ENCODE measurements at places on chromosomes 3 and 15. TPM values are rescaled to one million over a fixed set of nuclear protein-coding genes. Genes with fewer than 3 reads are reported as not detected.

DNA sequence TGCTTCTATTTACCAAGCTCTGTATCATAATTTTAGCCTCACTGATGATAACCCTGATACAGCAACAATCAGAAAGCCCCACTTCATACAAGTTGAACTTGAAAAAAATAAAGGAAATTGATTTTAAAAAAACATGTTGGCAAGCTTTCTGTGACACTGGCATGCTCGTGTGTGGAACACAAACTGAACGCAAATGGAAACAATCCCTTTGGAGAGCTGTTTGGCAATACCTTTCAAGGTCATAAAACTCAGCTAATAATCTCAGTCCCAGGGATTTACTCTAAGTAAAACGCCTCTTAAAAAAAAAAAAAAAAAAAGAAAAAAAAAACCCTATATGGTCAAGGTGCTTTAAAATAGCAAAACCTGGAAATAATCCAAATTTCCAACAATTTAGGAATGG is 166.7 kb upstream of the BCL6 start:
- H3K36me3 ChIP-seq, result no peaks in the 10 kb centered on the region
- no peaks in the 10 kb centered on the region for H3K27me3 ChIP-seq
- no peak for DNase-seq
- H3K4me3 ChIP-seq, result no peak overlapping the region
- peaks cover 23% of the 10 kb centered on the region for H3K4me1 ChIP-seq
- H3K27ac ChIP-seq, result no peak overlapping the region

- no peak for DNase-seq
- no peak overlapping the region for H3K4me3 ChIP-seq
- no peaks in the 10 kb centered on the region for H3K36me3 ChIP-seq
- no peak overlapping the region for H3K27ac ChIP-seq
These were observed 29.5 kb downstream of the APBA2 start for GRCh38 chr15:28915041-28915810.

GRCh38 chr15:70289191-70289955 is 191.7 kb upstream of the TLE3 start:
- no peaks in the 10 kb centered on the region for H3K36me3 ChIP-seq
- H3K4me1 ChIP-seq, result peaks cover 4% of the 10 kb centered on the region
- no peak overlapping the region for H3K27ac ChIP-seq
- DNase-seq, result no peak

- H3K27me3 ChIP-seq, result peaks cover 10% of the 10 kb centered on the region
- peak; percentile 57 for DNase-seq
- no peak overlapping the region for H3K27ac ChIP-seq
- H3K4me3 ChIP-seq, result no peak overlapping the region
These were observed 94.5 kb upstream of the ADAMTSL3 start for GRCh38 chr15:83559310-83559966.

GRCh38 chr3:175356899-175357324 is 497.8 kb downstream of the NAALADL2 start:
- H3K4me1 ChIP-seq, result no peaks in the 10 kb centered on the region
- DNase-seq, result no peak
- no peak overlapping the region for H3K27ac ChIP-seq
- H3K27me3 ChIP-seq, result no peaks in the 10 kb centered on the region
- H3K4me3 ChIP-seq, result no peak overlapping the region
- H3K36me3 ChIP-seq, result no peaks in the 10 kb centered on the region

- H3K4me3 ChIP-seq, result no peak overlapping the region
- H3K36me3 ChIP-seq, result no peaks in the 10 kb centered on the region
These were observed 243.0 kb downstream of the CLSTN2 start for GRCh38 chr3:140177943-140178342.

GRCh38 chr3:108181172-108181571 is 41.1 kb downstream of the IFT57 start:
- DNase-seq, result no peak
- H3K4me1 ChIP-seq, result peaks cover 10% of the 10 kb centered on the region
- peaks cover 18% of the 10 kb centered on the region for H3K36me3 ChIP-seq
- no peak overlapping the region for H3K4me3 ChIP-seq
- H3K27ac ChIP-seq, result no peak overlapping the region

- H3K4me1 ChIP-seq, result peaks cover 13% of the 10 kb centered on the region
- no peak for DNase-seq
- H3K36me3 ChIP-seq, result peaks cover 19% of the 10 kb centered on the region
- no peak overlapping the region for H3K27ac ChIP-seq
- no peaks in the 10 kb centered on the region for H3K27me3 ChIP-seq
These were observed 82.0 kb upstream of the XXYLT1 start for GRCh38 chr3:195352895-195353488.

DNA sequence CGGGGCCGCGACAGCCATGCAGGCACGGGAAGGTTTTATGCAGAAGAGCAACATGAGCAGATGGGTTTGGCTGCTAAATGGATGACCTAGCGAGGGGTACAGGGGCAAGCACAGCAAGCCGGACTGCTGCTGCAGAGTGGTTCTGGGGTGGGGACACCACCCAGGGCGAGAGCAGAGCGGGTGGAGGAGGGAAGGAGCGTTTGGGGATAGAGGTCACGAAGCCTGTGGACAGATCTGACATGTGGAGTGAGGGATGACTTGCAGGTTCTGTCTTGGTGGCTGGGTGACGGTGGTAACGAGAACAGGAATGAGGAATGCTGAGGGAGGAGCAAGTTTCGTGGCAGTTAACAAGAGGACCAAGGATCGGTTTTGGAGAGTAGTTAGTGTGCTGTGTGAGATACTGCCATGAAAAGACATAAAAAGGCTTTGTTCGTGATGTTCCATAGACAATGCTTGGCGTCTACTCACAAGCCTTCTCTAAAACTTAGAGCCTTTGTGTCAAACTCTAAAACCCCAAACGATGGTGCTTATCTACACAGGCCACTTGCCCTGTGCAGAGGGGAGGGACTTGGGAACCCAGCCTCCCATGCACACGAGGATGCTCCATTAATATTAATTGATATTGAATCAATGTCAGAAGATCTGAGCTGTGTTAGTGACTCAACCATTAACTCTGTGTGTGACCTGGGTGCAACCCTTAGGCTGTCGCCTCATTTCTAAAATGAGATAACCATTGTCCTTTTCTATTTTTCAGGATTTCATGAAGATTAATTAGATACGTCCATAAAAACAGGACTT is 132.7 kb upstream of the SLC2A2 start:
- no peaks in the 10 kb centered on the region for H3K27me3 ChIP-seq
- no peak overlapping the region for H3K4me3 ChIP-seq
- H3K4me1 ChIP-seq, result peaks cover 3% of the 10 kb centered on the region
- H3K27ac ChIP-seq, result no peak overlapping the region
- DNase-seq, result no peak

- H3K27ac ChIP-seq, result no peak overlapping the region
- no peak for DNase-seq
- H3K4me1 ChIP-seq, result no peaks in the 10 kb centered on the region
- peaks cover 7% of the 10 kb centered on the region for H3K27me3 ChIP-seq
- H3K36me3 ChIP-seq, result no peaks in the 10 kb centered on the region
These were observed 19.8 kb upstream of the FGF12 start for GRCh38 chr3:192747145-192747544.

- no peaks in the 10 kb centered on the region for H3K36me3 ChIP-seq
- H3K27me3 ChIP-seq, result no peaks in the 10 kb centered on the region
- H3K27ac ChIP-seq, result no peak overlapping the region
- no peak overlapping the region for H3K4me3 ChIP-seq
These were observed 845.5 kb downstream of the ROBO2 start for GRCh38 chr3:77885381-77885780.

GRCh38 chr15:58762731-58763130 is 8.4 kb upstream of the MINDY2 start:
- peaks cover 3% of the 10 kb centered on the region for H3K27me3 ChIP-seq
- H3K27ac ChIP-seq, result no peak overlapping the region
- H3K36me3 ChIP-seq, result no peaks in the 10 kb centered on the region
- H3K4me3 ChIP-seq, result no peak overlapping the region
- no peak for DNase-seq

- DNase-seq, result no peak
- no peaks in the 10 kb centered on the region for H3K4me1 ChIP-seq
- H3K27ac ChIP-seq, result no peak overlapping the region
- no peaks in the 10 kb centered on the region for H3K27me3 ChIP-seq
- H3K36me3 ChIP-seq, result no peaks in the 10 kb centered on the region
These were observed 519.8 kb upstream of the GOLIM4 start for GRCh38 chr3:168615493-168616020.

DNA sequence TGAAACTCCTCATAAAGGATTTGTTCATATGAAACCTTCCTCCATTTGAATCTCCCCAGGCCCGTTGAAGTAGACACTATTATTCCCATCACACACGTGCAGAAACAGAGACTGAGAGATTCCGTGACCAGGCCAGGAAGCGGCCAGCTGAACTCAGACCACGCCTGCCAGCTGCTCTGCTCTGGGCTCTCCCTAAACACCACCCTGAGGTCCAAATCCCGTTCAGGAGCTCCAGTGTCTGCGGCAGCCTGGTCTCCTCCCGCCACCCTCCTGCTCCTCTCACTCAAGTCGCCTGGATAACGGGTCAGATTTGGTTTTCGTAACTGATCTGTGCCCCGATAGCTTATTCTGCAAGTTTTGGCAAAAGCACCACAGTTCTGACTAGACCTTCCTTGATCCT is 53.6 kb upstream of the SNRPA1 start:
- no peaks in the 10 kb centered on the region for H3K4me1 ChIP-seq
- no peaks in the 10 kb centered on the region for H3K36me3 ChIP-seq
- DNase-seq, result no peak
- H3K27ac ChIP-seq, result no peak overlapping the region

DNA sequence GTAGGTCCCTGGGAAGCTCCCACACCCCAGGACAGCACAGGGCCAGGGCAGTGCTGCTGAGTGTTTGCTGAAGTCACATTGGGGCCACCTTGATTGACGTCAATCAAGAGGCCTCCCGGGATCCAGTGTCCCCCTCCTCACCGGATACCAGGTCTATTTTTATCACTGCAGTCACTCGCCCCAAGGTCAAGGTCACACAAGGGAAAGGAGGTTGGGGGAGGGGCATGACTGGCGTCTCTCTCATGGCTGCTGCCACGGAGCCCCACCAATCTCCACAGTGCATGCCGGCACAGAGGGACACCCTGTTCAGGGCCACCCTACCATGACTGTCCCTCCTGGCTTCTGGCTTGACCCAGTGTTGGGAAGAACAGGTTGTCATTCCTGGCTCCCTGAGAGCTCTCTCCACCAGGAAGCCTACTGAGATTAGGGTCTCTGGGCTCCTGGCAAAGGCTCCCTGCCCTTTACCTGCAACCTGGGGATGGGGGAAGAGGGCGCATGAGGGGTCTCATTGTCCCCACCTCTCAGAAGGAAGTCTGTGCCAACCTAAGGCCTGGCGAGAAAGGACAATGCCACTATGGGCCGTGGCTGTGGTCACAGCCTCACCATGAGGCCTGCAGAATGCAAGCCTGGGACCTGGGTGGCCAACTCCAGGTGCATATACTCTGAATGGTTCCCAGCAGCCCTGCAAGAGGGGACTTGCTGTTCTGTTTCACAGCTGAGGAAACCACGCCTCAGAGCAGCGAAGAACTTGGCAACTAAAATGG is 1.5 kb downstream of the MYL3 start:
- no peaks in the 10 kb centered on the region for H3K4me1 ChIP-seq
- no peaks in the 10 kb centered on the region for H3K27me3 ChIP-seq
- H3K36me3 ChIP-seq, result no peaks in the 10 kb centered on the region
- H3K4me3 ChIP-seq, result no peak overlapping the region
- H3K27ac ChIP-seq, result no peak overlapping the region
- DNase-seq, result no peak

DNA sequence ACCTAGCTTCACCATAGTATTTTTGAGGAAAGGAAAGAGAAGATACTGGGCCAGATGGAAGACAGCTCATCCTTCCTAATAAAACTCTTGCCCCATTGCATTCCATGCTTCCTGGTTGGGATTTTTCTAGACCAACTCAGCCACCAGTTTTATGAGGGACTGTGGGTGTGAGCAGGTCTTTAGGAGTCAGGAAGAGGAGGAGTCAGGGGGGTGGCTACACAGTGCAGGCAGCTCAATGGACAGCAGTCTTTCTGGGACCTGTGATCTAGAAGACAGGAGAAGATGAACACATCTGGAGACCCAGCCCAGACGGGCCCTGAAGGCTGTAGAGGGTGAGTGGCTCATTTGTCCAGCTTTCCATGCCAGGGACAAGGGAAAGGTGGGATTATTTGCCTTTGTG is at the start of gene NOX5:
TSS of gene NOX5 (plus strand) at position 242 of the 400 bp plus-strand sequence. CDS start at position 283, 41 bp downstream.
- no peaks in the 10 kb centered on the region for H3K4me1 ChIP-seq
- no peak for DNase-seq
- H3K27ac ChIP-seq, result no peak within 1 kb of the TSS
- peaks cover 4% of the 10 kb centered on the region for H3K27me3 ChIP-seq
- no peak within 1 kb of the TSS for H3K4me3 ChIP-seq

DNA sequence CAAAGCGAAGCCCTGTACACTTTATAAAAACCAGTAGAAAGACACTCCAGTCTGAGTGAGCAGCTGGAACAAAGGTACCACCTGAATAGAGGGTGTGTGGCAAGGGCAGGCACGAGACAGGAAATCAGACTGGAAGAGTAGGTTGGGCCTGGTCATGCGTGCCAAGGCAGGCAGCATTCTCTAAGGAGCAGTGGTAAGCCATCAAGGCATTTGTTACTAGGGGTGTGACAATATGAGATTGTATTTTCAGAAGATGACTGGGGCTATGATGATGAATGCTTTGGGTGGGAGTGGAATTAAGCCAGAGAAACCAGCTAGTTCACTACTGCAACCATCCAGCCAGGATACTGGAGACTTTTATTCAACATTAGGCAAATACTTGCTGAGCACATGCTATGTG is 5.0 kb downstream of the JMJD7 start:
- H3K4me1 ChIP-seq, result peaks cover 53% of the 10 kb centered on the region
- no peaks in the 10 kb centered on the region for H3K27me3 ChIP-seq
- peak; percentile 41 for DNase-seq
- peak overlapping the region; percentile 1 for H3K27ac ChIP-seq
- H3K4me3 ChIP-seq, result no peak overlapping the region

- DNase-seq, result no peak
- H3K4me1 ChIP-seq, result peaks cover 4% of the 10 kb centered on the region
- H3K36me3 ChIP-seq, result no peaks in the 10 kb centered on the region
- H3K27me3 ChIP-seq, result no peaks in the 10 kb centered on the region
- H3K27ac ChIP-seq, result no peak overlapping the region
These were observed 8.3 kb upstream of the CHRM5 start for GRCh38 chr15:33959844-33960548.

- peaks cover 20% of the 10 kb centered on the region for H3K4me1 ChIP-seq
- no peak for DNase-seq
- H3K36me3 ChIP-seq, result peaks cover 3% of the 10 kb centered on the region
- H3K4me3 ChIP-seq, result no peak overlapping the region
These were observed 23.7 kb downstream of the FILIP1L start for GRCh38 chr3:100090669-100091005.

- no peaks in the 10 kb centered on the region for H3K27me3 ChIP-seq
- no peaks in the 10 kb centered on the region for H3K4me1 ChIP-seq
- H3K36me3 ChIP-seq, result peaks cover 2% of the 10 kb centered on the region
- no peak overlapping the region for H3K4me3 ChIP-seq
- H3K27ac ChIP-seq, result no peak overlapping the region
- no peak for DNase-seq
These were observed 533.1 kb upstream of the CBLB start for GRCh38 chr3:106401666-106402490.

GRCh38 chr3:46485779-46486175 is 12.0 kb upstream of the RTP3 start:
- H3K36me3 ChIP-seq, result no peaks in the 10 kb centered on the region
- H3K4me1 ChIP-seq, result peaks cover 11% of the 10 kb centered on the region
- no peak overlapping the region for H3K27ac ChIP-seq
- no peaks in the 10 kb centered on the region for H3K27me3 ChIP-seq
- no peak for DNase-seq
- H3K4me3 ChIP-seq, result no peak overlapping the region

The NIT2 gene
- 65.3 TPM for total RNA-seq

The FBN1 gene
- 0.34 TPM for total RNA-seq

The GREM1 gene
- not detected for total RNA-seq

The NDN gene
- total RNA-seq, result 1.3 TPM

The ERICH6 gene
- total RNA-seq, result not detected

The SAMD7 gene
- not detected for total RNA-seq

The IL16 gene
- 63.1 TPM for total RNA-seq

The CPNE9 gene
- total RNA-seq, result not detected

The CTXND1 gene
- not detected for total RNA-seq

All from activated CD4-positive, alpha-beta memory T cell treated with anti-CD3 and anti-CD28 coated beads for 36 hours (primary cell).